ENCODE measurements at places on chromosomes 7 and 10.
A peak's percentile ranks its signal among the peaks of the same experiment; 100 is the strongest.

GRCh38 chr7:30896783-30897637, 14.6 kb upstream of the AQP1 start:
- DNase-seq, result no peak

DNA sequence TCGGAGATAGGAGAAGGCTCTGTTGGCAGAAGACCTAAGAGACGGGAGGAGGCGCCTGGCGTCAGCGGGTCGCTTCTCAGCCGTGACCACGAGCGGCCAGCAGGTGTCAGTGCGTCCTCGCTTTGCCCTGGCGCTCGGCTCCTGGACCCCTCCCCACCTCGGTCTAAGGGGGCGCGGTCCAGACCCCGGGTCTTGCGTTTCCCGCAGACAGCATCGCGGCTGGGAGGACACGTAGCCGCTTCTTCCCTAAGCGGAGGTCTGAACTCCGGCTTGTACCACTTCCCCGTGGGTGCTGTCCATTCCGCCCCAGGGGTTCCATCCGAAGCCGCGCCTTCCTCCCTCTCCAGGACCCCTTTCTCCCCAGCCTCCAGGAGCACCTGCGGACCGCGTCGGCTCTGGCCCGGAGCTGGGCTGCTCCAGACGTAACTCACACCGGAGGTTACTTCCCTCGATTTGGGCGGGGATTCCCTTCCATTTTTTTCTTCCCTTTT, 593 bp upstream of the ADRA2A start:
- no peak for DNase-seq

- no peak for DNase-seq
These were observed 117.0 kb upstream of the PTPRZ1 start for GRCh38 chr7:121755818-121756552.

GRCh38 chr7:44324481-44325200, 753 bp downstream of the CAMK2B start:
- DNase-seq, result no peak

- DNase-seq, result peak; percentile 73
These were observed 17.3 kb upstream of the ADRB1 start for GRCh38 chr10:114026189-114027040.

DNA sequence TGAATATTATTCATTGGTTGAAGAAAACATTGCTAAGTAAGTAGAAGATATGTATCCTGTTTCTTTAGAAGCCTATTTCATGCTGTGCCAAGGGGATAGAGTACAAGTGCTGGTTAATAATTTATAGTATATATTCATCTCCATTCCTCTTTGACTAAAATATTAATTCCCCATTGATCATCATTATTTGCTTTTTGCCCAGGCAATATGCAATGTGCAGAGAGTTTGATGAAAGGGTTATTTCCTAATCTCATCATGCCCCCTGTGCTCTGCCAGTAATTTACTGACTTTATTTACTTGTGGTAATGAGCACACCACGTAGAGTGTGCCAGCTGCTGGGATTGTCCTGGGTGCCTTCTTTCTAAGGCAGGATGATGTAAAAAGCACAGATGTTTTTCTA, 180.9 kb downstream of the REEP3 start:
- DNase-seq, result no peak

- no peak for DNase-seq
These were observed 26.7 kb downstream of the CCSER2 start for GRCh38 chr10:84355106-84355505.

DNA sequence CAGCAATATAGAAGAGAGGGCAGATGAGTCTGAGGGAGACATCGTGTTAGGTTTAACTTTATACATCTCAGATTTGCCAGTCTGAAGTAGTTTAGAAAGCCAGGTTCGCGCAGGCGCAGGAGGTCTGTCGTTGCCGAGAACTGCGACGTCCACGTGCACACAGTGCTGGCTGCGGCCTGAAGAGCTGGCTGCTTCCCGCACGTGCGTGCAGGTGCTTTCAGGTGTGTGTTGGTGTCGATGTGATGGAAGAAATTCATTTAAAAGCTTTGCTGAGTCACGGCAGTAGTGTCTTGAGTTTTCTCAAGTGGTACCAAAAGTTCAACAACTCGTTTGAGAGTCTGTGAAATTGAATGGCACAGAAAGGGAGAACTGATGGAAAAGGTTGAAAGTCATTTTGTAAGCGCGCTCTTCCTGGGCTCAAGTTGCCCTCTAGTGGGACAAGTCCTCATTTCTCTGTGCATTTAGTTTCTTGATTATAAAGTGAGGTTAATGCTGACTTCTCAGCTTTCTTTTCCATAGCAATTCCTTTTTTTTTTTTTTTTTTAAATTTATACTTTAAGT, 18.6 kb downstream of the WDR37 start:
- no peak for DNase-seq

GRCh38 chr10:50275650-50276235, 24.4 kb upstream of the ASAH2 start:
- DNase-seq, result no peak

- peak; percentile 67 for DNase-seq
These were observed 21.3 kb downstream of the TMEM176B start for GRCh38 chr7:150778738-150779301.

- DNase-seq, result no peak
These were observed 39.7 kb upstream of the MTPN start for GRCh38 chr7:136016649-136017395.

- DNase-seq, result no peak
These were observed 467.1 kb downstream of the SDK1 start for GRCh38 chr7:3767917-3768777.

- no peak for DNase-seq
These were observed 34.4 kb downstream of the UNC5B start for GRCh38 chr10:71246591-71247413.

DNA sequence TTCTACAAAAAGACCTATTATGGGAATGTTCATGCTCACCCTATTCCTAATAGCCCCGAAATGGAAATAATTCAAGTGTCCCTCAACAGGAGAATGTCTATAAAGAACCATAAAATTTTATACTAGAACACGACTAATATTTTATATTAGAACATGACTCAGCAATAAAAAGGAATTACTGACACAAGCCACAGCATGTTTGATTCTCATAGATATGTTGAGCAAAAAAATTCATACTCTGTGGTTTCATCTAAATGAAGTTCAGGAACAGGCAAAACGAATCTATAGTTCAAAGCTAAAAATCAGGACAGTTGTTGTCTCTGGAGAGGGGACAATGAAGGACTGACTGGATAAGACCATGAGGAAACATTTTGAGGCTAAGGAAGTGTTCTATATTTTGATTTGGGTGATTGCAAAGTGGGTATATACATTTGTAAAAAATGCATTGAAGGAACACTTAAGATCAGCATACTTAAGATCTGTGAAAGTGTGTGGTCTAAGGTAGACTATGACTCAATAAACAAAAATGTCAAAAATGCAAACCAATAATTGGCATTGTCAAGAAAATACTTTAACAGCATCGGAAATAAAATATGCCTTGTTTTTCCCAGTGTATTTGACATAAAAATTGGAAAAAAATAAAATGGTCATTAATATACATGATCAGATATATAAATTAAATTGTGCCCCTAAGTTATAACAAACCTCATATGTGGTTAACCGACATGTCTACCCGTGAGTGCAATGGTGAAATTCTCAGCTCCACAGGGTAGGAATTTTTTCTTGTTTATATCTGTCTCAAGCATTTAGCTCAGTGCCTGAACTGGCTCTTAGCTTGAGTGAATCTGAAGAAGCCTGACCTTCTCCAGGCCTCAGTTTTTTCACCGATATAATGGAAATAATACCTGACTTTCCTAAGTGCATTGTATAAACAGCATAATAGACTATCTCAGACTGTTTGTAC, 124.9 kb upstream of the CTTNBP2 start:
- DNase-seq, result peak; percentile 81

- peak; percentile 96 for DNase-seq
These were observed 175.1 kb downstream of the AVL9 start for GRCh38 chr7:32670110-32671025.

- no peak for DNase-seq
These were observed 80.9 kb downstream of the CACNB2 start for GRCh38 chr10:18221123-18221522.

DNA sequence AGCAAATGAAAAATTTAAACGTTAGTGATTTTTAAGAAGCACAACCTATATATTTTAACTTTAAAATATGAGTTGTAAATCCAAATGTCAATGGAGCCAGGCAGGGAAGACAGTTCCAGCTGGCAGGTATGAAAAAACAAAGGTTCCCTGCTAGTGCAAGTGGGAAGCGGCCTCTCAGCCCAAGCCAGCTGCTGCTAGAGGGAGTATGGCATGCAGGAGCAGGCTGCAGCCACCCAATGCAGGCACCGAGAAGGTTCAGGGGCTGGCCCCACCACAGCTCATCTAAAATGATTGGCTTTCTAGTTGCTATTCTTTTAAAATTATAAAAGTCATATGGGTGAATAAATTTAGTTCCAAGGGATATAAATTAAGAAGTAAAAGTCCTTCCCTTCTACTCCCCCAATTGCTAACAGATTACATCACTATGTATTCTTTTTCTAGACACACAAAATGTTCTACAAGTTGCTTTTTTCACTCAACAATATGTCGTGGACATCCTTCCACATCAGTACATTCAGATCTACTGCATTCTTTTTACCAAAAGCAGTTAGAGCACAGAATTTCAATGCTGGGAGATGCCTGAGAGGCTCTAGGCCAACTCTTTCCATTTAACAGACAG, 69.3 kb downstream of the SGMS1 start:
- no peak for DNase-seq

DNA sequence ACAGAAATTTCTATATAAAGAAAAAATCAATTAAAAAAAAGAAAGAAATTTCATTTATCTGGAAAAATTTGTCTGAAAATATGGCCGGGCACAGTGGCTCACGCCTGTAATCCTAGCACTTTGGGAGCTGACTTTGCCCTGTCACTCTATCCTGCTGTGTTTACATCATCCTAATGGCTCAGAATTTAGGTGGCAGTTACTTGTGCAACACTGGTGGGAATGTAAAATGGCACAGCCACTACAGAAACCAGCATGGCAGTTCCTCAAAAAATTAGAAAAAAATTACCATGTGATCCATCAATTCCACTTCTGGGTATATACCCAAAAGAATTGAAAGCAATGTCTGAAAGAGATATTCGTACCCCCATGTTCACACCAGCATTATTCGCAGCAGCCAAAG, 405.2 kb upstream of the AUTS2 start:
- no peak for DNase-seq

GRCh38 chr7:117385363-117386109, 41.8 kb downstream of the ASZ1 start:
- DNase-seq, result peak; percentile 41

GRCh38 chr10:46096446-46096845, 50.4 kb upstream of the MSMB start:
- peak; percentile 74 for DNase-seq

Data from RCC 7860 (cell line).